ENCODE measurements at places on chromosomes 6 and 20.

GRCh38 chr6:109236115-109237076, 141.1 kb downstream of the CEP57L1 start:
- DNase-seq, result no peak

- no peak for DNase-seq
Observed at GRCh38 chr6:153503810-153504209, 372.7 kb upstream of the RGS17 start.

- DNase-seq, result no peak
Observed at GRCh38 chr6:35493307-35493983, 3.4 kb downstream of the TEAD3 start.

GRCh38 chr6:158687506-158687905, 37.7 kb downstream of the SYTL3 start:
- no peak for DNase-seq

DNA sequence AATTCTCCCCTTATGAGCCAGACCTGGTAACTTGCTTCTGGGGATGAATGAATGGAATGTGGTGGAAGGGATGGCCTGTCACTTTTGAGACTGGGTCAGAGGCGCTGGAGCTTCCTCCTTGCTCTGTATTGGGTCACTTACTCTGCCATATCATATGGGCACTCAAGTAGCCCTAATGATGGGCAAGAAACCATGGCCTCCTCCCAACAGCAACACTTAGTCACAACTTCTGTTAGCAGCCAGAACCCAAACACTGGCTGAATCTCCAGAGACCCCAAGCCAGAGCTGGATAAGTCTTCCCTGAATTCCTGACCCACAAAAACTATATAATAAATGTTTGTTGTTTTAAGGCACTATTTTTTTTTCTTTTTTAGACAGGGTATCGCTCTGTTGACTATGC, 5.5 kb downstream of the E2F1 start:
- no peak for DNase-seq

GRCh38 chr6:110946498-110946897, 12.0 kb upstream of the GTF3C6 start:
- no peak for DNase-seq

DNA sequence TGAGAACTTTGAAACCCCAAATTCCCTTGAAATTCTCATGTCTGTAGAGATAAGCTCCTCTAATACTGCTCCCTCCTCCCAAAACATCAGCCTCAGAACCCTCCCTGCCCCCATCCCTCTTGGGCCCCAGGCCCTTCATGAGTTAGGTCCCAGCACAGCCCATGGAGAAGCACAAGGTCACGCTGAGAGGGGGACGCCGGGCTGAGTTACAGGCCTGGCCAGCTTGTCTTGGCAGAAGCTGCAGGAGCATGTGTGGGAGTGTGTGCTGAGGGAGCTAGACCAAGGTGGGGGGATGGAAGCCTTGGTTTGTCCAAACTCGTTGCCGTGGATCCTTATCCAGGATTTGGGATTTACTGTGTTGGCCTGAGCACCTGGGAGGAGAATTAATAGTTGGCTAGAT, 8.5 kb upstream of the PTCRA start:
- no peak for DNase-seq

- DNase-seq, result no peak
Observed at GRCh38 chr20:19609642-19610223, 148.3 kb upstream of the RIN2 start.

DNA sequence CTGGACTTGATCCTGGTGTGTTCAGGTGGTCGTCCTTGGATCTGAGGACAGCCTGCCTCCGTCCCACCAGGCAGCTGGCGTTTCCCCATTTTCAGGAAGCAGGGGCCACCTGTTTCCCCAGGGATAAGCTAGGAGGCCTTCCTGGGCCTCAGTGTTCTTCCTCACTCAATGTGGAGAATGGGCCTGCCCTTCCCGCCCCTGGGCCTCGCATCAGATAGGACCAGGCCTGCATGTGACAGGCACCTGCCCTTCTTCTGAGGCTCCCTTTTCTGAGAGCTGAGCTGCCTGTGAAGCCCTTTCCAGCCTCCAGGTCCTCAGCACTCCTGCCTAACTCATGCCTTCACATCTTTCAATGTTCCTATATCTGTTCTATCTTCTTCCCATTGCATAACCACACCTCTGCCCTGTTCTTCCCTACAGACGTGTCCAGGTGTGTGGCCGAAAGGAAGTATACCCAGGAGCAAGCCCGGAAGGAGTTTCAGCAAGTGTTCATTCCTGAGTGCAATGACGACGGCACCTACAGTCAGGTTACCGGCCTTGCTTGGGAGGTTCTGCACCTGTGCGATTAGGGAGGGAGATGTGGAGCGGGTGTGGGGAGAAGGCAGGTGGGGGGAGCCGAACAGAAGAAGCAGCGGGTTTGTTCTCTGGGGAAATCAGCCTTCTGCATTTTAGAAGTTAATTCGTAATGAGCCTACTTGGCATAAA, 85.1 kb downstream of the SMOC2 start:
- DNase-seq, result no peak

- no peak for DNase-seq
Observed at GRCh38 chr20:32762754-32763201, 593 bp downstream of the DNMT3B start.

GRCh38 chr6:44235891-44236516, 10.9 kb upstream of the HSP90AB1 start:
- DNase-seq, result no peak

- no peak for DNase-seq
Observed at GRCh38 chr6:132817554-132818403, 3.4 kb downstream of the RPS12 start.

DNA sequence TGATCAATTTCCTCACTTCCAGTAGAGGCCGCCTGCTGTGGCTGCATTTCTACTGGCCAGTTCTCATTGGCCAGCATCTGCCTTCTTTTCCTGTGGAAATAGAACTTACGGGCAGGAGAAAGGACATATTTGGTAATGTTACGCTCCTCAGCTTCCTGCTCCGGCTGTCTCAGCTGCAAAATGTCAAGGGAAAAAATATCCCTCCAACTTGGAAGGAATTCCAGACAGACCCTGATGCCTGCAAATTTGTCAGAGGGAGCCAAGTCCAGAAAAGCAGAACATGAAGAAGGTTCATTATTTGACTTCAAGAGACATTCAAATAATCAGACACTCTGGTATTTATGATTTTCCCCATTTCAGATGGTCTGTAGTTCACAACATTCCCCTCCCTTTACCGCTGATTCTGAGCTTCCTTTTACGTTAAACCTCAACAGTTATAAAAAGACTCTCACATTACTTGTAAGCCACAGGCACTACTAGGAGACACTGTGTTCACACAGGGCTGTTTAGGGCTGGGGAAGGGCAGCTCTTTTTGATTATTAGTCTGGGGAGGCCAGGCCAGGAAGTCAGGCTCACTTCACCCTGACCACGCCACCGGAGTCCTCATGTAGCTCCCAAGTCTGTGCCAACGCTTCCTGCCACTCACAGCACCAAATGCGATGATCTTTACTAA, 179.6 kb upstream of the CCN2 start:
- no peak for DNase-seq

DNA sequence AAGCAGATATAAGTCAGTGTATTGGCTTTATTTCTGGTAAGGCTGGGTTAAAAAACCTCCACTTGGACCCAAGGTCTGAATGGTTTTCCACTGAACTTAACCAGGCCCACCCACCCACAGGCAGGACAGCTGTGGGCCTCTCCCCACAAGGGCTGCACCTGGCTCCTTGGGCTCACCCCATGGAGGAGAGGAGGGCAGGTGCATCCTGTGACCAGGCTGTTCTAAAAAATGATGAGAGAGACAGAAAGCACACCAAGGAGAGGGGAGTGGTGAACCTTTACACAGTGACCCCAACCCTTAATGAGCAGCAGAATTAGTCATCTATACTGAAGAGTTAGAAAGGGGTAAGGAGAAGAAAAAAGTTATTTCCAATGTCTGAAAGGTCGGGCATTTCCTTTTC, 34.5 kb upstream of the DUSP22 start:
- no peak for DNase-seq

DNA sequence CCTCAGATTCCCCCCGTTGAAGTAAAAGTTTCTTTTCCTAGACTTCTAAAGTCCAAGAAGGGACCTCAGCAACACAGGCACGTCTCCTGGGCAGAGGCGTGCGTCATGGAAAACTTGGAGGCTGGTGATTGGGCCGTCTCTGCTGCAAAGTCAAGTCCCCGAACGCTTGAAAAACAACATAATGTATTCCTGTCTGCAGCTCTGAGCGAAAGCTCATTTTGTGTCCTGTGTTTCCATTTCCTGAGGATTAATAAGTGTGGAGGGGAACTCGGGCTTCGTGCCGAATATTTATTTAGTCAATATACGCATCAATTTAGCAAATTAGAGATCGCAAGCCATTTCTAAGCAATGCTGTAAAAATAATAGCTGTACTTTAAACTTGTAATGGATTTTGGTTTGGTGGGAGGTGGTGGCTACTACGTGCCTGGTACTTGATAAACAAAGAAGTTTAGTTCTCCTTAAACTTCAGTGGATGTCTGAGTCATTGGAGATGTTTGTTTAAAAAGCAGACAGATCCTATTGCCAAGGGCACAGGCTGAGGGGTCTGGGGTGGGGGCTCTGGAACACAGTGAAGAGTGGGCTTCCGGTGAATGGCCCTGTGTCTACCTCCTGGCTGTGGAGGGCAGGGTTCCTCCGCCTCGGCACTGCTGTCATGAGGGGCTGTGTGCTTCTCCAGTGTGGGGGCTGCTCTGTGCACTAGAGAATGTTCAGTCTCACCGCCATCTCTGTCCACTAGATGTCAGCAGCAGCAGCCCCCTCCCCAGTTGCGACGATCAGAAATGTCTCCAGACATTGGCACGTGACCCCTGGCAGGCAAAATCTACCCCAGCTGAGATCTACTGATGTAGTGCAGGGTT, 21.8 kb downstream of the PCK1 start:
- DNase-seq, result no peak

DNA sequence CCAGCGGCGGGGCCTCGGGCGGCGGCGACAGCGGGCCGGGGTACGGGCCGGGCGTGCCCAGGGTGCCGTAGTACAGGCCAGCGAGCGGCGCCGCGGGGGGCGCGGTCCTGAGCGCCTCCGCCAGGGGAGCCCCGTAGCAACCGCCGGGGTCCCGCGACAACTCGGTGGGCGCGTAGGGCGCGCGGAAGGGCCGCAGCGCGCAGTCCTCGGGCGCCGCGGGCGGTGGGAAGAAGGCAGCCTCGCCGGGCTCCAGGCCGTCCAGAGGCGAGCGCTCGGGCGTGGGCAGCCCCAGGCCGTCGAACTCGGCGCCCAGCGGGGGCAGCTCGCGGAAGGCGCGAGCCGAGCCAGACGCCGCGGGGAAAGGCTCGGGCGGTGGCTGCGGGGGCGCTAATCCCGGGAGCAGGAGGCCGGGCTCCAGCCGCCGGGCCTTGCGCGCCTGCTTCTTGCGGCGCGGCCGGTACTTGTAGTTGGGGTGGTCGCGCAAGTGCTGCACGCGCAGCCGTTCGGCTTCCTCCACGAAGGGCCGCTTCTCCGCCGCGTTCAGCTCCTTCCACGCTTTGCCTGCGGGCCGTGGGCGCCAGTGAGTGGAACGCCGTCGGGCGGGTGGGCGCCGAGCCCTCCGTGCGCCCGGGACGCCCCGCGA, 916 bp downstream of the SOX18 start:
- DNase-seq, result no peak

DNA sequence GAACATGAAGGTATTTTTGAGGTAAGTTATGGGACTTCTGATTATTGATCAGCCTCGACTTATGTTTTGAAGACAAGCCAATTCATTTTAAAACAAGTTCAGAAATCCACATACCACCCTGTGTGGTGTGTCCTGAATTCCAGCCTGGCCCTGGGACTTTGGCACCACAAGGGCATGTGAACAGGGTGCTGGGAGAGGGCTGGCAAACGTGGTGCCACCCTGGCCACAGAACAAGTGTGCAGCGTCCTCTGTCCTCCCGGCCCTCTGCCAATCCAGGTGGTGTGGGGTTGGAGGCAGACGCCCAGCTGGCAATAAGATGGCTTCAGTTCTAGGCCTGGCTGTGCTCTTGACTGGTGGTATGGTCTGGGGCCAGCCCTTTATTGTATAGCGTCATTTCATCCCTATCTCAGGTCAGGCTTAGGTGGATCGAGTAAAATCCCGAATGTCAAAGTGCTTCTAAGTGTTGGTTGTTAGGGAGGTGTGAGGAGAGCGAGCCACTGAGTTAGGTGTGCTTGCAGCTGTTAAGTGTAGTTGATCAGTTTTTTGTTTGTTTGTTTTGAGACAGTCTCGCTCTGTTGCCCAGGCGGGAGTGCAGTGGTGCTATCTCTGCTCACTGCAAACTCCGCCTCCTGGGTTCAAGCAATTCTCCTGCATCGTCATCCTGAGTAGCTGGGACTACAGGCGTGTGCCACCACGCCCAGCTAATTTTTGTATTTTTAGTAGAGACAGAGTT, 84.2 kb downstream of the RNF144B start:
- DNase-seq, result no peak

GRCh38 chr6:39218868-39219567, 10.3 kb downstream of the KCNK5 start:
- DNase-seq, result no peak

DNA sequence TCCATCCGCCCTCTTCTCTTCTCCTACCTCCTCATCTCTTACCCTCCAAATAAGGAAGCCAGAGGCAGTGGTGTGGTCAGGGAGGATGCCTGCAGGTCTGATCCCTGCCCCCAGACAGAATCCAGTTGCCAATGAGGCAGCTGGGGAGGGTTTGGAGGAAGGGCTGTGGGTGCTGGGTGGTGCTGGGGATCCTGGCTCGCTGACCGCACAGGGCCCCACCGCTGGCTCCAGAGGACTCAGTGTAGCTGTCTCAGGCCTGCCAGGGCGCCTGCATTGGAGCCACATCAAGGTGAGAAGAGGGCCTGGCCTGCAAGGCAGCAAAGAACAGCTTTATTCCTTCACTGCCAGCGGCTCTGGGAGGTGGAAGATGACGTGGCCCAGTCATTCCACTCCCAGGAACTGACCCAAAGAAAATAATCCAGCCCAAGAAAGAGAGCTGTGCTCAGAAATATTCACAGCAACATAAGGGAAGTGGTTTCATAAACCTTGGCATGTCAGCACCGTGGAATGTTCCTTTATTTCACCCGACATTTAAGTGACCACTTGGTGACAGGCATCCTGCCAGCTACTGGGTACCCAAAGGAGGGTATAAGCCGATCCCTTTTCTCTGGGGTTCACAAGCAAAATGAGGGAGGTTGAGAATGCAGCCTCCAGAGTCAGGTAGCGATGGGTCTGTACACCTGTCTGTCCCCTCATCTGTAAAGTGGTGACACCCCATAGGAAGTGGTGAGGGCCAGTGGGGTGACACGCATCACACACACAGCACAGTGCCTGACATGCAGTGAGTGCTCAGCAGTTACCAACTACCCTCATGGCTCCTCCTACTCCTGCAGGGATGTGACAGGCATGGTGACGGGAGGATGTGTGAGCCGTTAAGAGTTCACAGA, 125.1 kb downstream of the SNX5 start:
- DNase-seq, result no peak

Measured in activated CD4-positive, alpha-beta T cell treated with anti-CD3 and anti-CD28 coated beads for 24 hours (primary cell).